ENCODE measurements at places on chromosomes 6 and 20.
A peak's percentile ranks its signal among the peaks of the same experiment; 100 is the strongest.

DNA sequence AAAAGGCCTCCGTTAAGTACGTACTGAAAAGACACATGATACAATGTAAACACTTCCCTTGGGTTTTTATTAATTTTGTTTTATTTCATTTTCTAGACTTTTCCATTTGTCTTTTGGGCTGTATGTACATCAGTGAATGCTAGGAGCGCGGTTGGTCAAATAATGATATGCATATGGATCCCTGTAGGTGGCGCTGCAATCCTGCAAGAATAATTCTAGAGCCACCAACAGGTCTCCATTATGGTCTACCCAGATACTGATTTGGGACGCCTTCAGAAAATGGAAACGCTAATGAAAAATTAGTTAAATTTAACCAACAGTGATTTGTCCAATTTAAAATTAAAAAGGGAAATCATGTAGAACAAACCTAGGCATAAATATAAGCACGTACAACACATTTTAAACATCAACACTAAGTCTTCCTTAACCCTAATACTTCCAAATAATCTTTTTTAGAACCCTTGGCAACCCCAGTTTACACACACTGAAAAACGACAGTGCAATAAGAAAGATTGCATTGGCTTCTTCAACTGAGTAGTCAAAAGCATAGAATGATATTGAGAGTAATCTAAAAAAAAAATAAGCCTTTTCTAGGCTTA, 433.5 kb downstream of the RFPL4B start:
- peak; percentile 59 for DNase-seq

DNA sequence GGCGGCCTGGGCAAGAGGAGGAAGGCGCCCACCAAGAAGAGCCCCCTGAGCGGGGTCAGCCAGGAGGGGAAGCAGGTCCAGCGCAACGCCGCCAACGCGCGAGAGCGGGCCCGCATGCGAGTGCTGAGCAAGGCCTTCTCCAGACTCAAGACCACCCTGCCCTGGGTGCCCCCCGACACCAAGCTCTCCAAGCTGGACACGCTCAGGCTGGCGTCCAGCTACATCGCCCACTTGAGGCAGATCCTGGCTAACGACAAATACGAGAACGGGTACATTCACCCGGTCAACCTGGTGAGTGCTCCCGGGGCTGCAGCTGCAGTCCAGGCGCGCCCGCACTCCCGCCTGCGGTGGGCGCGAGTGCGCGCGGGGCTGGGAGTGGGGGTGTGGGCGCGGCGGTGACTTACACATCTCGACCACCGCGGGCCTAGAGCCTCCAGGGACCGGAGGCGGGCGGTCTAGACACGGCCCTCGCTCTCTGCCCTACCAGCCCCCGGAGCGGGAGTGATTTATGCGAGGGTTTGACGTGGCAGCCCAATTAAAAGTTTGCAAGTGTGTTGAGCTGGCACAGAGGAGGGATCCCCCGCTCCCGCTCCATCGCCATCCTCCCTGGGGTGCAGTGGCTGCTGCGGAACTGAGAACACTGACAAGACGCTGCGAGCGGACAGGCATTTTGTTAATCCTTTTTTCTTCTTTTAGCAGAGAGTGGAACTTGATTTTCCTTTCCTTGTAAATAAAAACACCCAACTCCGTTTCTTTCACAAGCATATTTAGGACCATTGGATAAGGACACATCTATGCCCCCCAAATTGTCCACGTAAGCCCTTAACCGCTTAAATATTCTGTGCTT, 867 bp downstream of the TCF21 start:
- no peak for DNase-seq

DNA sequence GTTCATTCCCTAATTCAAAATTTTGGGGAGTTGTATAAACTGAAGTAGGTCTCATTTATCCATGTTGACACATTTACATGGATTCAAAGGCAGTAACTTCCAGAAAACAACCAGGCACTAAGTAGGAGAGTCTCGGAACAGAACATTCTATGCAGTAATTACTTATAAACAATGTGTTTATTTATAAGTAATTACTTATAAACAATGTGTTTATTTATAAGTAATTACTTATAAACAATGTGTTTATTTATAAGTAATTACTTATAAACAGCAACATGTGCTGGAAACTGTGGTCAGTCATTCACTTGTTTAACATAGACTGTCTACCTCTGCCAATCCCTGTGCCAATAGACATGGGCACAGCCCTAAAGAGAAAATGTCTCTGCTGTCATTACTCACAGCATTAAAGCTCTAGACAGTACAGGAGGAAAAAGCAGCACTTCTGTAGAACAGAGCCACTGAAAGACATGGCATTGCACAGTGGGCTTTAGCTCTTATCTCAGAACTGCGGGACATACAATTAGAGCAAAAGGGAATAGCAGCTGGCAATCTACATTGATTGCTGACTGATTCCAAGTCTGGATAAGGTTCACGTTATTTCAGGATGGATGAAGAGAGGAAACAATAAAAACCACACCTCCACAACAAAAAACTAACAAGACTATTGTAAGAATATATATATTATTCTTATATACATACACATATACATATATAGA, 188.2 kb downstream of the WDR27 start:
- no peak for DNase-seq

GRCh38 chr20:21505161-21505809, 8.6 kb downstream of the NKX2-2 start:
- DNase-seq = peak; percentile 79

DNA sequence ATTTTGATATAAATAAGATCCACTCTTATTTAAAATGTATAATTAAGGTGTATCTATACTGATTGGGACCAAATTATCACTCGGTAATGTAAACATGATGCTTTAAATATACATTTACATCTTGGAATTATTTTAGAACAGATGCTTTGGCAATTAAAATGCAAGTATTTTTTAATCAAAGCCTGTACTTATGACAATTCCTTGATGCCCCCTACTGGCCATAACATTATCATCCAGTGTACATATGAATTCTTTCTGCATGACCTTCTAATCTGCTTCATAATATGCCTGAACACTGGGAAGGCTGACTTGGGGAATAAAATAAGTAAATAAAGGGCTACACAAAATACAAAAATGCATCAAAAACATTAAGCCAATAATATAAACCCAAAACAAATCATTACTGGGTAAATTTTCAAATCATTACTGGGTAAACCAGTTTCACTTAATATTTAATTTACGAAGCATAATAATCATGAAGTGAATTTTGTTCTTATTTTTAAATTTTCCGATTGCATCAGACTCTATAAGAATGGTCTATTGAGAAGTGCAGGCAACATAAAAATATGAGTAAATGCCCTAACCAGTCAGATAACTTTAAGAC, 65.1 kb downstream of the CGA start:
- DNase-seq = peak; percentile 39

GRCh38 chr20:750801-751200, 17.5 kb downstream of the SLC52A3 start:
- DNase-seq = no peak

GRCh38 chr20:4014031-4014474, 1.3 kb downstream of the RNF24 start:
- DNase-seq = peak; percentile 75

GRCh38 chr6:113115196-113115595, 741.9 kb upstream of the MARCKS start:
- DNase-seq = no peak

DNA sequence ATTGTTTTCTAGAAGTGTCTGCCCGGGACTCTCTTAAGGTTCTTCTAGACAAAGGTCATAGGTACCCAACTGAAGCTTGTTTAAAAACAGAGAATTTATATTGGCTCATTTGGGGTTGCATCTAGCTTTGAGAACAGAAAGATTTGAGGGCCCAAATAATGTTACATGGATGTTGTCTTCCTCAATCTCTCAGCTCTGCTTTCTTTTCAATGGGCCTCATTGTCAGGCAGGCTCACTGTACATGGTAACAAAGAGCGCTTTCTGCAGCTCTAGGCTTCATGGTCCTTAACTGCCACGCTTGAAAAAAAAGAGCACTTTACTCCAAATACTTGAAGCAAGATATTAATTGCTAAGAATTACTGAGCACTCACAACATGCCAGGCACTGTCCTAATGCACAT, 22.2 kb downstream of the NHLRC1 start:
- no peak for DNase-seq

GRCh38 chr6:30231067-30231466, 17.9 kb upstream of the TRIM26 start:
- no peak for DNase-seq
